Tongue (tissue), 3 donors: ENCODE measurements at places on chromosomes 16 and 17. TPM values are rescaled to one million over a fixed set of nuclear protein-coding genes. Genes with fewer than 3 reads are reported as not detected.

The APOH gene
- not detected for total RNA-seq

The KRTAP4-1 gene
- not detected for total RNA-seq

The VTN gene
- total RNA-seq, result 1.0 TPM

The CCL4 gene
- 2.7 TPM for total RNA-seq

The EFTUD2 gene
- total RNA-seq, result 92.0 TPM

The KRTAP16-1 gene
- not detected for total RNA-seq

The RPTOR gene
- 40.9 TPM for total RNA-seq

The PPY gene
- total RNA-seq, result not detected

The CCL16 gene
- not detected for total RNA-seq

The MAP2K6 gene
- total RNA-seq, result 20.1 TPM

The GSDMA gene
- total RNA-seq, result not detected

The ZNF785 gene
- 12.1 TPM for total RNA-seq

The PRR15L gene
- total RNA-seq, result 4.9 TPM

The MYH3 gene
- total RNA-seq, result 9,382 TPM

The HS3ST6 gene
- total RNA-seq, result 1.5 TPM

The MSLN gene
- total RNA-seq, result 5.3 TPM

The KRT32 gene
- total RNA-seq, result not detected

The CDH1 gene
- total RNA-seq, result 34.3 TPM

The TBC1D3K gene
- not detected for total RNA-seq

The ASGR1 gene
- total RNA-seq, result 0.21 TPM

The LUC7L3 gene
- 91.0 TPM for total RNA-seq

The MT1X gene
- total RNA-seq, result 55.9 TPM

The ANKRD13B gene
- total RNA-seq, result 13.8 TPM

The SENP3 gene
- total RNA-seq, result 36.8 TPM

The AANAT gene
- total RNA-seq, result not detected

The BIRC5 gene
- 20.1 TPM for total RNA-seq

The C16orf89 gene
- total RNA-seq, result 5.3 TPM

The ALOX12B gene
- 0.72 TPM for total RNA-seq

The NPIPA2 gene
- not detected for total RNA-seq

The CMTM2 gene
- total RNA-seq, result not detected

The TM4SF5 gene
- not detected for total RNA-seq

The PDE6G gene
- not detected for total RNA-seq

The CD300LB gene
- total RNA-seq, result 0.31 TPM

The TBC1D3C gene
- total RNA-seq, result not detected

The CMTM1 gene
- 6.4 TPM for total RNA-seq

The TMEM101 gene
- 45.3 TPM for total RNA-seq

The PDIA2 gene
- total RNA-seq, result 2.7 TPM

The GP1BA gene
- not detected for total RNA-seq

The C16orf74 gene
- total RNA-seq, result 14.5 TPM

The C17orf100 gene
- 0.72 TPM for total RNA-seq

The GRIN2A gene
- total RNA-seq, result 0.82 TPM

The CD300LG gene
- total RNA-seq, result 2.5 TPM

The NDRG4 gene
- 14.2 TPM for total RNA-seq

The GPR179 gene
- total RNA-seq, result 0.21 TPM

The MYH8 gene
- total RNA-seq, result 4,616 TPM

The PYDC1 gene
- total RNA-seq, result not detected

The SEPTIN1 gene
- not detected for total RNA-seq
